ENCODE measurements at places on chromosomes 11 and 22.

- DNase-seq, result peak; percentile 94
Measured at GRCh38 chr11:116613206-116613875, 159.4 kb downstream of the BUD13 start.

GRCh38 chr11:96390488-96390792 lies 627 bp downstream of the JRKL start:
- DNase-seq, result no peak

- DNase-seq, result no peak
Measured at GRCh38 chr22:31812977-31813605, 59.3 kb downstream of the DEPDC5 start.

DNA sequence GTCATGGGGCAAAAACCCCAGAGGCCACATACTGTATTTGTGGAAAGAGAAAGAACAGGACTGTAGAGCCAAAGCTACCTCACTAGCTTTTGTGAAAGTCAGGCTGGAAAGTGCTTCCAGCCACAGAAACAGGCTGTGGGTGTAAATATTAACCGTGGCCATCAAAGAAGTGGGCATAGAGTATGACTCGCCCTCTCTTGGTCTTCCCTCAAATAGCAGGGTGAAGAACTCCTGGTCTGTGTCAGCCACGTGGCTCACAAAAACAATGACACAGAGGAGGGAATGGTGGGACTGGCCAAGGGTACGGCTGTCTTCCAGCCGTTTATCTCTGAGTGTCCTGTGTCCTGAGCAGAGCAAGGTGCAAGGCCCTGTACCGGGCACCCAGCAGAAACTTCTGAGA lies 37.6 kb upstream of the UBASH3B start:
- no peak for DNase-seq
